ENCODE measurements at places on chromosomes 7 and 10.

DNA sequence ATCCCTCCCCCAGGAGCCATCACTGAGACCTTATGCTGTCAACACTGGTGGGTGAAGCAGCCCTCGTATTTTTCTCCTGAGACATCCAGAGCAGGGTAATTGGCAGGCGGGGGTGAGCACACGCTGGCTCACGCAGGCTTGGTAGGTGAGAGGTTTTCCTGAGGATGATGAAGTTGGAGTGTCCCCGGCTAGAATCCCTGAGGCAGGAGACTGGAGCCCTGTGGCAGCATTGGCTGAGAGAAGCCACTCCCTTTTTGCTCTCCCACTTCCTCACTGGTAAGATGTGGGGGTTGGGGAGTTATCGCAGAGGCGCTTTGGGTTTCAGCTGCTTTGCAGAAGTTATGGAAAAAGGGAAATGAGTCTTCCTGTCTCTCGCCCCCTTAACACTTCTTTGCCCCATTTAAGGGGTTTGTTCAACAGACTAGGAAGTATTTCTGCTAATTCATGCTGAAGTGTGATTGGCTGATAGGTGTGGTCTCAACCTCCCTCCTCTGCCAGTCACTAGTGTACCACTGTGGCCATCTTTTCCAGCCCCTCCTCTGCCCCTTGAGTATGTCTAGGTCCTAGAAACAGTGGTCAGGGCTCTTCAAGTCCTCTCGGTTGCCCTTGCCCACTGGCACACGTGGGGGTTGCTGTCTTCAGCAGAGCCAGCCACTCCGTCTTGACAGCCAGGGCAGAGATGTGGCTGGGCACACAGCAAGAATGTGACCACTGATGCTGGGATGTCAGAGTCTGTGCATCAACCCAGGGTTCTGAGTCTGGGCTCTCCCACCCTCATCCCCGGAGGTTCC, 5.7 kb downstream of the ARPC1B start:
- peak; percentile 32 for DNase-seq

DNA sequence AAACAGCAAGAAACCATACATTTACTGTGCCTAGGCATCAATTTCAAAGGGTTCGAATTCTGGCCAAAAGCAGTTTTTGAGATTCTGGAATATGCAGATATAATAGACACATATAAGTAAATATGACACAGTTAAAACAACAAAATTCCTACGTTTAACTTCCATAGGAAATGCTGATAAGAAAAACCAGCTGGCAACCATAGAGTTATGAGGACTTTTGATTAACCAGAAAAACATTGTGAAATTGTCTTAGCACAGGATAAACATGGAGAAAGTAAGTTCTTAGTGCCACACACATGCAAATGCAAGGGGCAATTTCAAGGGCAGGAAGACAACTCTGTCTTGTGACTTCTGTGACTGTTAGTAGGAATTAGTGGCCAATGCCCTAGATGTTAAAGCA, 702.1 kb downstream of the TNS3 start:
- DNase-seq, result no peak

GRCh38 chr7:141663081-141663849, 38.7 kb downstream of the DENND11 start:
- DNase-seq, result no peak

GRCh38 chr7:147818317-147818716, 772.2 kb upstream of the C7orf33 start:
- DNase-seq, result no peak

GRCh38 chr7:54874804-54875203, 115.8 kb upstream of the SEC61G start:
- DNase-seq, result no peak

All from activated T-cell treated with anti-CD3 and anti-CD28 coated beads for 24 hours (primary cell).